ENCODE measurements at places on chromosomes 5 and 9.
A peak's percentile ranks its signal among the peaks of the same experiment; 100 is the strongest.

- no peak for DNase-seq
Measured at GRCh38 chr5:65994117-65994786, 67.9 kb downstream of the ERBIN start.

GRCh38 chr9:130159915-130160670 is 12.1 kb upstream of the NCS1 start:
- DNase-seq: no peak

DNA sequence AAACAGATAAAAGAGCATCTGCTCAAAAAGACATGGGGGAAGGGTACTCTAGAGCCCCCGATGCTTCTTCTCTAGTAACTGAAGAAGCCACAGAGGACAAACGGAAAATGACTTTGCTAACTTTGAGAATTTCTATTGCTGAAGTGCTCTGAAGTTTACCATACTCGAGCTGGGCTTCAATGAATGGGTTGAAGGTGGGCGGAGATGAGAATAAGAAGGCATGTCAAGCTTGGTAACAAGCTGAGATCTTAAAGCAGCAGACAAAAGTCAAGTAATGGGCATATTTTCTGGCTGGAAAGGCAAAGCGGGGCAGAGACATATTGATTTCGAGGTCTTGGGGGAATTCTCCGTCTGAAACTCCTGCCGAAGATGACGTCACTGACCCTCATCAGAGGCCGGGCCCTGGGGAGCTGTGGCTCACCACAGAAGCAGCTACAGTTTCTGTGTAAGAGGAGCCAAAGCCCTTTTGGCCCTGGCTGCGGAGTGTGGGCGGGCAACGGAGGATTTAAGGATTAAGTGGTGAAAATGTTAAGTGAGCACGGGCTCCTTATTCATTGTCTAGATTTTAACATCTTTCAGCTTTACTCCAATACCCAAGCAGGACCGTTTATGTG is 115.8 kb upstream of the SLIT3 start:
- DNase-seq: peak; percentile 66

DNA sequence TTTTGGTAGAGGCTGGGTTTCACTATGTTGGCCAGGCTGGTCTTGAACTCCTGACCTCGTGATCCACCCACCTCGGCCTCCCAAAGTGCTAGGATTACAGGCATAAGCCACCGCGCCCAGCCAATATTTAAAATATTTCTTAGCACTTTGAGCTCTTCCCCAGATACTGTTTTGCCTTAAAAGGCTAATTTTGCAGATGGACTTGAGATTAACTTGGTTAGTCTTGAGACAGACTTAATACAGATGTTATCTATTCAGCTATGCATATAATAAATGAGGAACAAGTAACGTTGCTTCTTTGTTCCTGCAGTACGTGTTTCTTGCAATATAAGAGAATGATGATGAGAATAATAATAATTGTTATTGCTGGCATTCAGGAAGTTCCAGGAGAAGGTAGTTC is 56.3 kb downstream of the PCSK5 start:
- no peak for DNase-seq

- no peak for DNase-seq
Measured at GRCh38 chr5:96699186-96699820, 37.1 kb downstream of the CAST start.

- DNase-seq: no peak
Measured at GRCh38 chr5:39102684-39103155, 28.5 kb upstream of the RICTOR start.

Measured in muscle of leg (tissue), 16 donors.